ENCODE measurements at places on chromosomes 3 and 15.

DNA sequence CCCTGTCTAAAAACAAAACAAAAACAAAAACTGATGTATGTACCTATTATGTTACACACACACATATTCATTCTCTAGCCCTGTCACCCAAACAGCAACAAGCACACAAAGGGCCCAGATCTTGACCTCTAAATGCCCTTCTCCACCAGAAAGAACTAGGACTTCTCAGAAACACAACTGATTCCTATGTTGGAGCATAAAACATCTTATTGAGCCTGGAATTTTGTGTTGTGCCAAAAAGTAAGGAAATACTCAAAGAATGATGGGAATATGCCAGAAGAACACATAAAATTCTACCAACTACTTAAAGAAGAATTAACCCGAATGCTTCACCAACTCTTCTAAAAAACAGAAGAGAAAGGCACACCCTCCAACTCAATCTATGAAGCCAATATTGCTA is 66.7 kb upstream of the OCA2 start:
- no peak for DNase-seq

- no peak for DNase-seq
Observed at GRCh38 chr3:71464613-71465012, 118.9 kb downstream of the FOXP1 start.

GRCh38 chr3:197017003-197017402 is 12.6 kb downstream of the MELTF start:
- DNase-seq = no peak

DNA sequence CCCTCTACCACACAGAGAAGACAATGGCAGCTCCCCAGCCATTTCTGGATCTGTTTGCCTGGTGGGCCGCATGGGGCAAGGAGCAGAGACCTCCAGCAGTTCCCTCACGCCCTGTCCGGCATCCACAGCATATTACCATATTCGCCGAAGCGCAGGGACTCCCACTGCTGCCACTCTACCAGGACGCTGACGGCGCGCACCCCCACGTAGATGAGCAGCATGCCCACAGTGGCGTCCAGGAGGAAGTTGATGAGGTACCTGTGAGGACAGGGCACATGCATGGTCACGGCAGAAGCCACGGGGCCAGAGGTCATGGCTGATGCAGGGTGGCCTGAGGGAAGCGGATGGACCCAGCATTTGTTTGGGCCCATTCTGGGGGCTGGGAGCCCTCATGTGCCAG is 14.8 kb upstream of the MUSTN1 start:
- DNase-seq = no peak

- DNase-seq = no peak
Observed at GRCh38 chr3:161644891-161645635, 148.5 kb downstream of the OTOL1 start.

DNA sequence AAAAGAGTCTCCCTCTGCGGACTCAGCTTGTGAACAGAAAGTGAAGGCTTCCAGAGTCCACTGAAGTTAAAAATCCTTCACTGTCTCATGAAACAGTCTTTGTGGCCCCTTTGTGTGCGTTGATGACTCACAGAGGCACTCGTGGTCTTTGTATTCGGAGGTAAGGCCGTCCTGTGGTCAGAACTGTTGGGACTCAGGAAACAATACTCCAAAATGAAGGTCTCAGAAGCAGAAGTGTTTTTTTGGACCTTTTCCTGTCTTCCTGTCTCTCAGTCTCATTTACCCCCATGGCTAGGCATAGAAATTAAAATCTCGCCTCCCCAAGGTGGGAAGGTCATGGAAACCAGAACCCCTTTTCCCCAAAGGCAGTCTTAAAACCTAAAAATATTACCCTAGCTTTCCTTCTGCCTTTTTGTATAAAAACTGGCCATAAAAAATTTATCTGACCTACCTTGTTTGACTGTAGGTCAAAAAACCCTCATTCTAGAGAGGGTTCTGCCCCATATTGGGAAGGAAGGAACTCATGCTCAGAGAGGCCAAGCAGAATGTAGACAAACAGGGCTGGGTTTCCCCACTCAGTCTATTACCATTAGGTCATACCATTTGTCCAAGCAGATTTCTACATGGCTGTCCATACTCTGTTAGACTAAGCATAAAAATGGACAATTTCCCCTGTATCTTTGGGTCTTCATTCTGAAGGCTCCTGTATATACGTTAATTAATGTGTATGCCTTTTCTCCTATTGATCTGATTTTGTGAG is 19.1 kb upstream of the EPB42 start:
- DNase-seq = no peak

- DNase-seq = no peak
Observed at GRCh38 chr15:25811481-25811906, 51.6 kb downstream of the ATP10A start.

- DNase-seq = no peak
Observed at GRCh38 chr3:188956839-188957489, 214.8 kb upstream of the TPRG1 start.

DNA sequence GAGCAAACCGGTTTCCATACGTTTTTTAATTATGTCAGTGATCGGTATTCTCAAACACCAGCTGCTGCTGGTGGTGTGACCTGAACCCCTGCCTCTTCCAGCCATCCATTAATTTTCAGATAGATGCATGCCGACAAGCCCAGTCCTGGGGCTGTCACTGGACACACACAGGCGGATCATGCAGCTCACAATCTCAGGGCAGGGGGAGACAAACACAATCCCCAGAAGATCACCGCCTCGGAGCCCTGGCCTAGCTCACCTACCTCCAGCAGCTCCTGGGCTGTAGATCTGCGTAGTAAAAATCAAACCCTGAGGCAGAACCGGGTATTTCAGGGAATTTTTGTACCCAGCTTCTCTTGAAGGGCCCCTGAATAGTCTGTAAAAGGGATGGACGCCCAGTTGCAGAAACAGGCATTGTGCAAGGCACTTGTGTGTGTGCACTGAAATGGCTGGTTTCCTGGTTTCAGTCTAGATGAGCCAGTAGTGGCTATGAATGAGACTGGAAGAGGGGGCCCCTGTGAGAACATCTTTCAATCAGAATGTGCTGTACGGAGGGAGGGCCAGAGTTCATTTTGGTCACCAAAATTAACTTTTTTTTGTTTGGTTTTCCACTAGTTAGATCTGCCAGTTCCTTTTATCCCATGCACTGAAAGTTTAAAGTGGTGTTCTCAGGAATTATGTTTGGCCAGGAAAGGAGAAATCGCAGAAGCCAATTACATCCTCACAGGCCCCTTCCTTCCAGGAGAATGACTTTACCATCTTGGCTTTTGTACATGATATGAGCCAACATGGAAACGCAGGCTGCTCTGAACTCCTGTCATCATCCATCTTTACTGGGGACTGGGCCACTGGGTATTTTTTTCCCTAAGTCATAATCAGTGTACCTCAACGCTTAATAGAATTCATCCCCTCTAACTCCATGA is 55.0 kb upstream of the RPL32 start:
- no peak for DNase-seq

GRCh38 chr15:92903631-92903965 is 3.5 kb downstream of the CHD2 start:
- DNase-seq = no peak

- DNase-seq = no peak
Observed at GRCh38 chr3:197989651-197990050, 29.6 kb downstream of the LMLN start.

GRCh38 chr3:107496855-107497254 is 25.9 kb upstream of the BBX start:
- no peak for DNase-seq

DNA sequence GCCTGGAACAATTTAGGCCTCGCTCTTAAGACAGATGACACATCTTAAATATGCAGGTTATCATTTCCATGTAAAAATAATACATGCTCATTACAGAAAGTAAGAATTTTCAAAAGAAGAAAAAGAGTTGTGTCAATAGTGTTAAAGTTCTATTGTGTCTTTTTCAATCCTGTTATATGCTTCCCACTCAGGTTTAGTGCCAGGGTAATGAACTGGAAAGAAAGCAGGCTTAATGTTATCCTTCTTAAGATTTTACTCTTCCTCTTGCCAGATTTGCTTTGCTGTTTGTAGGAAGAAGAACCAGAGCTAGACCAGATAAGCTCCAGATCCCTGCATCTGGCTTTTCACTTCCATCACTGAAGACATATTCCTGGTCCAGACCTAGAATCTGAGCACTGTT is 128.6 kb downstream of the TPRG1 start:
- no peak for DNase-seq

GRCh38 chr3:55939287-55939686 is 452.2 kb upstream of the WNT5A start:
- no peak for DNase-seq

GRCh38 chr15:92393071-92393979 is at the start of gene ST8SIA2:
ST8SIA2 (plus strand) TSS chr15:92393881; CDS start chr15:92394065, 184 bp downstream.
- DNase-seq = no peak

DNA sequence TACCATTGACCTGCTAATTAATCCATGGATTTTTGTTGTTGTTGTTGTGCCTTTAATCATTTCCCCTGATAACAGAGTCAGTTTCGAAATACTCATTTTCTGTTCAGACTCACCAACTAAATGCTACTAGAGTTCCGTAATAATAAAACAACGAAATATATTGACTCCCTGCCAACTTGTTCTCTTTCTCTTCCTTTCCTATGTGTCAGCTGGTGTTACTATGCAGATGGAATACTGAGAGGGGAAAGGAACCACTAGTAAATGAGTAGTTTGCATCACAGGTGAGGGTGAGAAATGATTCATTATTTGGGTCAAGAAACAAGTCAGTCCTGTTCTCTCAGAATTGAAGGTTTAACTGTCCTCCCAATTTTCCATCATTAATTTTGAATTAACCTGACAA is 1027.3 kb downstream of the TUSC7 start:
- no peak for DNase-seq

DNA sequence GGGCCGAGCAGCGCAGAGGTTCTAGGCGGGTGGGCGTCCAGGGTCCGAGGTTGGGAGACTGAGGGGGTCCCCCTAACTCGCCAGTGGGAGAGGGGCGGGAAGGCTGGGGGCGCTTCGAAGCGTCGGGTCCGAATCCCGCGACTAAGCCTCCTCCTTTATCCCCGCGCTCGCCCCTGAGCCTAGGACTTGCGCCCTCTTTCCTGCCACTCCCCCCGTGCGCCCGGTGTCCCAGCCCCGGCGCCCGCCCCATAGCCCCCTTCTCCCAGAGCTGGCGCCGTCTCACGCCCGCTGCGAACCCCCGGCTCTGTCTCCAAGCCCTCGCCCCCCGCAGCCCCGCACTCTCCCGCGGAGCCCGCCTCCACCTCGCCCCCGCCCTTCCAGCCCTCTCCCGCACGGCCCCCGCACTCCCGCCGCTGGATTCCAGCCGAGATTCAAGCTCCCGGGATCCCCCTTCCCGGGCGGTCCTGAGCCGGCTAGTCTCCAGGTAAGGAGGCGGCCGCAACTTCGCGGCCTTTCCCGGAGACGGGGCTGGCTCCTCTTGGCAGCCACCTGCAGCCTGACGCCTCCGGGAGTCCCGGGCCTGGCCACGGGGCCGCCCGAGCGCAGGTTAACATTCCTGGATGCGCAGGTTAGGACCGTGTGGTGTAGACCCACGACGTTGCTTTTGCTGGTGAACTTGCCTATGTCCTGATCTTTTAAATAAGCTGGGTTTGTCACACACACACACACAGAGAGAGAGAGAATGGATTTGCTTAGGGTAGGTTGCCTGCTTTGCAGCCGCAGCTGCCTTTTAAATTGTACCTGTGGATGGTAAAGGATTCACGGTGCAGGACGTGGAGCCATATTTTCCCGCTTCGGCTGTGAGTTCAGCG is 563 bp downstream of the PXYLP1 start:
- no peak for DNase-seq

DNA sequence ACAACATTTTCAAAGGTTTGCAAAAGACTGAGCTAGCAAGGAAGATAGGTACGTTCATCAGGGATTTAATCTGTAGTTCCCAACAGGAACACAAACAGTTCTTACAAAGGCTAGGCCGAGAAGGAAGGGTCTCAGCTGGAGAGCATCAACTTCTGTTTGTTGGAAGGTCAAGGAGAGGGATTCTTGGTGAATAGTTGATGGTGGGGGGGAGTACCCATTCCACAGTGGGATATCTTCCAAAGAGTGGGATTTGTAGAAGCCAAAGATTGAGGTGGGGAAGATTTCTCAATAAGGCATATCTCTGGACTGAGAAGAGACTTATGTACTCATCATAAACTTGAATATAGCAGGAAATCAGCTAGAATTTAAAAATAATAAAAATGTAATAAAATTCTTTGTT is 231.8 kb downstream of the CHST2 start:
- no peak for DNase-seq

DNA sequence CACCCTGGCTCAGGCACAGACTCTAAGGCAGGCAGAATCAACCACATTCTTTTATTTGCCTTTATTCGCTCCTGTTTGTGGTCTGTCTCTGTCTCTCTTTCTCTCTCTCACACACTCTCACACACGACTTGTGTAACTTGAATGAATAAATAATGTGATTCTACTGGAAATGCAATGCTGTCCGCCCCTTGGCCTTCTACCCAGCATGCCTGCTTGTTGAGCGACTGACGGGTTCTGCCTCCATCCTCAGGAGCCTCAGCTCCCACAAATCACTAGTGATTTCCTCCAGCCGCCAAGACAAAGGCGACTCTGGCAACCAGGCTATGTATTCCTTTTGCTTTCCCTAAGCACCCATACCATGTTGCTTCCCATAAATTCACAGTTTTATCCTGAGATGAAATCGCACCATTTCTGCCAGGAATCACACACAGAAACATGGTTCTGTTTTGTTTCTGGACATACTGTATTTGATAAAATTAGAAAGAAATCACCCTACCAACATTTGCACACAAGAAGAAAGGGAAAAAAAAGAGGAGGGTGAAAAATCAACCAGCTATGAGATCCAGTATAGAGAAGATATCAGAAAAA is 460.8 kb downstream of the MAGI1 start:
- no peak for DNase-seq

GRCh38 chr3:150739877-150740645 is 22.9 kb downstream of the SIAH2 start:
- DNase-seq = no peak

All from activated CD4-positive, alpha-beta T cell treated with anti-CD3 and anti-CD28 coated beads for 1 hour (primary cell).